Neural crest cell (in vitro differentiated cells): ENCODE measurements at places on chromosomes 7 and 10. TPM values are rescaled to one million over a fixed set of nuclear protein-coding genes. Genes with fewer than 3 reads are reported as not detected.
A peak's percentile ranks its signal among the peaks of the same experiment; 100 is the strongest.

DNA sequence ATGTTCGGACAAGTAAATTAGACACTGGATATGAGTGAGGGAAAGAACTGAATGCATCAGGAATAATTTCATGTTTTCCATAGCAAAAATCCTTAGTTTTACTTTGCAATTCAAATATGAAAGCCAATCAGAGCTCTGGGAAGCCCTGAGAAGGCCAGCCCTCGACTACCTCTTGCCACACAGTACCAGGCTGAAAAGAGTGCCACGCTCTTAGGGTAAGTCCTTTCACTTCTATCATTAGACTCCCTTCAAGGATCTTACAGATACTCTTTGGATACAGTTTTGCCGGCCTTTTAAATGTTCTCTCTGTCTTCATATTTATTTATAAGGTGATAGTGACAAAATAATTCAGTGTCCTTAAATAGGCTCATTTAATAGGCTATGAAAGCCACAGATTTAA is 1.9 kb downstream of the COBL start:
- DNase-seq: no peak

DNA sequence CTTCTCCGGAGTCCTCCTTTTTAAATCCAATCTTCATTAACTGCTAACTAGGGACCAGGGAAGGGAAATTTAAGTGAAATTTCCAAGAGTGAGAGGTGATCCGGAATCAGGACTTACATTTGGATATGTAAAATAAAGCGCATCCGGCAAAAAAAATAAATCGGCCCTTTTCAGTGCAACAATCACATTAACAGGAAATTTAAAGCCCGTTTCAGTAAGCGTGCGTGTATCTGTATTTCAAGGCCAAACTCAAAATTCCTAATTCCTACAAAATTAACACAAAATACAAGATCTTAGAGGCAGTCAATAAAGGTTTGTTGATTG is 771 bp downstream of the DNAJC9 start:
- no peak for DNase-seq

DNA sequence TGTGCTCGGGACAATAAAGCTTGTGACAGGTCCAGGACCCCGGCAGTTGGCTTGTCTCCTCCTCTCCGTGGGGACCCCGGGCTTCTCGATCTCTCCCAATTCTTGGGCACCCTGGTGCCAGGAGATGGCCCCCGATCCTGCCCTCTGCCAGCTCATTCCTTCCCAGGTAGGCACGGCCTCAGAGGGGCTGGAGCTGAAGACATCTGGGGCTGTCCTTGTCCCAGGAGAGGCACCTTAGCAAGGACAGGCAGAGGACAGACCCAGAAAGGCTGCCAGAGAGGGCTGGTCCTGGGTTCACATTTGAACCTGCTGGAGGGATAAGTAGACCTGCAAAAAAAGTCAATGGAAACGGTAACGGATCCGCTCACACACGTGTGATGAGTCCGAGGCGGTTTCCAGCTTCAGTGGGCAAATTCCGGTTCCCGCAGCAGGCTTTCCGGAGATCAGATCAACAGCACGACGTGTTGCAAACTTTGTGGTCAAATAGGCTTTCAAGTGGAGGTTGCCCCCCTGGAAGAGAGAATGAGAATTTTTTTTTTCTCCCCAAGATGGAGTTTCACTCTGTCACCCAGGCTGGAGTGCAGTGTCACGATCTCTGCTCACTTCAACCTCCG is 47.7 kb upstream of the GTF2IRD1 start:
- no peak for DNase-seq

DNA sequence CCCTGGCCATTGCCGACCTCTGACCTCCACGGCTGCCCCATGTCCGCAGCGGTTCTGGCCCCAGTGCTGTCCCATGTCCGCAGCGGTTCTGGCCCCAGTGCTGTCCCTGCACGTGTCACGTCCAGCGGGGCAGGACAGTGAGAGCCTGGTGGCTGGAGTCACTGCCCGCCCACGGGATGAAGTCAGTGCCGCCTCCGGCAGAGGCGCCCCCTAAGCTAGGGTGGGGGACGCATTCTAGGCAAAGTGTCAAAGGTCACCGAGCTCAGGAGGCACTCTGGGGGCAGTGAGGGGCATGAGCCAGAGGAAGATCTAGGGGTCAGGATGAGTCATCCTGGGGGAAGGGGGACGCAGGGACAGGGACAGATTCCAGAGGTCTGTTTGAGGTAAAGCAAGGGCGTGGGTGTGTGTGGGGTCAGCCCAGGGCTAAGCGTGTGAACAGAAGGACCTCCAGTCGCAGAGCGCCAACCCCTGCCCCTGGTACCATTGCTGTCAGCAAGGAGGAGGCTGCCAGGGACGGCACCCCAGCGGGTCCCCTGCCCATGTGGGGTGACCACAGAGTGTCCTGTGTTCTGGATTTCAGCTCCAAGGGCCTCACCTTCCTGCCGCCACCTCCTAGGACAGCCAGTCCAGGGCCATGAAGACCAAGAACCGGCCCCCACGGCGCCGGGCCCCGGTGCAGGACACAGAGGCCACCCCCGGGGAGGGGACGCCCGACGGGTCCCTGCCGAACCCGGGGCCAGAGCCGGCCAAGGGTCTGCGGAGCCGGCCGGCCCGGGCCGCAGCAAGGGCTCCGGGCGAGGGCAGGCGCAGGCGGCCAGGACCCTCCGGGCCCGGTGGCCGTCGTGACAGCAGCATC is 665 bp downstream of the BHLHA15 start:
- DNase-seq: no peak

GRCh38 chr10:124518366-124518765 is 56.7 kb downstream of the LHPP start:
- DNase-seq: no peak

DNA sequence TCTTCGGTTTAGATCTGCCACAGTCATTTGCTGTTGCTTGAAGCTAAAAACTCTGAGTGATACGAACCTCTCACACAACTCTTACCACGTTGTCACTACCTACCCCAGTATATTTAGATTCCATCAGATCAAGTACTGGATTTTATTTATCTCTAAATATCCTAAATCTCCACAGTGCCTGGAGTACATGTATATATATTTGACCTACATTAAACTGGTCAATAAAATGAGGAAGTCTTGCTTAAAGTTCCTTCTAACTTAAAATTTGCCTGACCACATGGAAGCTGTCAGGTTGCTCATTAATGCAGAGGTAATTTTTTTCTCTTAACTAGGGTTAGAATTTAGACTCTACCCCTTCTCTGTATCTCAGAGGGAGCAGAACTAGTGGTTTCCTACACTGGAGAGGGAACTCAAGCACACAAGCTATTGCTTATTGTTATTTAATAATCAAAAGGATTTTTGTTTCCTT is 3.1 kb upstream of the MACC1 start:
- DNase-seq: no peak

DNA sequence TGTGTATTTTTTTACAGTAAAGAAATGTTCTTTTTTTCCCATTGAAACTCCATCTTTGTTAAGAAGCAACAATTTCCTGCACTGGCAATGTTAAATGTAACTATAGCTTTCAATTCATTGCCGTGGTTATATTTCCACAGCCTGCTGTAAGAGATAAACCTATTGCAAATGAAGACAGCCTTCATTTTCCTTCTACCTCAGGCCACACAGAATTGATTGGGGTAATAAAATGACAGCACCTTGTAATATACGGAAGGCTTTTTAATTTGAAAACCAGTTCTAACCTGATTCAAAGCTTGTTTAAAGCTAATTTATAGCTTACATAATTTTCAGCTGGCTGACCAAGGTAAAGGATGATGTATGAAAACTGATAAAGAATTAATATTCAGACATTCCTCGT is 161.9 kb downstream of the PHF14 start:
- DNase-seq: no peak

GRCh38 chr7:29370531-29371314 is 176.1 kb downstream of the CHN2 start:
- DNase-seq: no peak

DNA sequence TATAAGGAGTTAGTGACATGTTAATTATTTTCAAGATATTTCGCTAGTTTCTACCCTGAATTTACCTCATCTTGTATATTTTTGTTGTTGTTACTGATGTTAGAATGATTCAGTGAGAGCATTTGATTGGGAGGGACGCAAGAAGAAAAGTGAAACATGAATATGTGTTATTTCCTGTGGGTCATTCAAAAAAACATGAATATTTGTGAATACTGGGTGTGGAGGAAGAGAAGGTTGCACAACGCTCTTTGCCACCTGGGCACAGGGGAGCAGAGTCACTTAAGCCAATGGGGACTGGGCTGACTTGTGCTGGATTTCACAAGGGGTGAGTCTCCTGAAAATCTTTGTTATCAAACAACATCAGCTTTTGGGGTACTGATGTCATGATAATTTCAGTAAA is 39.5 kb downstream of the AGK start:
- no peak for DNase-seq

- DNase-seq: no peak
Observed at GRCh38 chr7:35734001-35734483, 39.1 kb upstream of the HERPUD2 start.

- peak; percentile 82 for DNase-seq
Observed at GRCh38 chr7:100827330-100828226, at the start of gene EPHB4. TSS of gene EPHB4 (minus strand) at chr7:100827523. CDS start at chr7:100827030, 493 bp downstream.

GRCh38 chr10:80371467-80371866 is 14.9 kb downstream of the DYDC2 start:
- no peak for DNase-seq

GRCh38 chr10:31974434-31975124 is 45.9 kb upstream of the ARHGAP12 start:
- DNase-seq: no peak

DNA sequence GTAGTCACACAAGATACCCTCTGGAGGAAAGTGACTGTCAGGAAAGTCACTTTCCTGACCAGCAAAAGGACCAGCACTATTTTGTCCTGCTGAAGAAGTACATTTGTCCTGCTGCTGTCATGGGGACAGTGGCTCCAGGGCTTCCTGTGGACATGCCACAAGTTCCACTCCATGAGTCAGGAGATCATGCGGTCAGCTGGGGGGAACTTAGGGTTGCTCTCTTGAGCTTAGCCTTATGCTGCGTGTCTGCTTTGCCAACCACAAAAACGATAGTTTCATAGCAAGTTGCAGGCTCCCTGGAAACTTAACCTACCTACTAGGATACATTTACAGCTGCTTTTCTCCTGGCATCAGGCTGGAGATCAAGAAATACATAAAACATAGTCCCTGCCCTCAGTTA is 19.8 kb upstream of the ALOX5 start:
- DNase-seq: no peak

GRCh38 chr10:48465860-48466521 is 138.9 kb downstream of the ARHGAP22 start:
- no peak for DNase-seq

- no peak for DNase-seq
Observed at GRCh38 chr10:74929197-74929596, 102.8 kb downstream of the KAT6B start.

- no peak for DNase-seq
Observed at GRCh38 chr7:29239638-29240037, 45.1 kb downstream of the CHN2 start.

GRCh38 chr7:140165422-140165821 is 11.4 kb downstream of the KDM7A start:
- no peak for DNase-seq

DNA sequence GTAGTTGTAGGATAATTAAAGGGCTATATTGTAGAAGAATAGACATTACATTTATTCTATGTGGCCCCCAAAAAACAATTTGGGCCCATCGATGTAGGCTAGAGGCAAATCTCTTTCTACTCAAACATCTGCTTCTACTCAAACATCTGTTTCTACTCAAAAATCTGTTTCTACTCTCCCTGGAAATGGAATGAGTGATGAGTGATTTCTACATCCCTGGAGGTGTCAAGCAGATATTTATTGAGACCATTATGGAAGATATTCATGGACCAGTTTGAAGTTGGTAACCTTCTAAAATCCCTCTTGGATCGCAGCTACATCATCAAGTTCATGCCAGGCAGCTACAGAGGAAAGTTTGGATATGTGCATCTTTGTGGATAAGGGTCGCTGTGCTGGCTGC is 5.1 kb upstream of the PLPP4 start:
- no peak for DNase-seq

GRCh38 chr10:33963729-33964128 is 629.3 kb upstream of the NRP1 start:
- DNase-seq: no peak

- DNase-seq: no peak
Observed at GRCh38 chr10:55233505-55233904, 432.5 kb upstream of the PCDH15 start.

GRCh38 chr7:47582764-47583738 is 1.1 kb upstream of the TNS3 start:
- DNase-seq: no peak

DNA sequence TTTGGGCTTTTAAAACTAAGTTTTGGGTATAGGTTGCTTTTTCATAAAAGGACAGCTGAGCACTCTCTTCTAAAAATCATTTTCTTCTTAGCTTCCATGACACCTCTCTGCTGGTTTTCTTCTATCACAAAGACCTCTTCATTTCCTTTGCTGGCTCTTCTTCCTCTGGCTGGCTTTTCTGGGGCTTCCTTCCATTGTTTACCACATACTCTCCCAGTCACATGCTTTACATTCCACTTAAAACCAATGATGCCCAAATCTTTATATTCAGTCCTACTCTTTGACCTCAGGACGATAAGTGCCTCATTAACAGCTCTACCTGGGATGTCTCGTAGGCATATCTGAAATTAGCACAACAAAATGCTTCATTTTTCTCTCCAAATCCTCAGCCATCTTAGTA is 26.8 kb downstream of the FAM133B start:
- DNase-seq: no peak

DNA sequence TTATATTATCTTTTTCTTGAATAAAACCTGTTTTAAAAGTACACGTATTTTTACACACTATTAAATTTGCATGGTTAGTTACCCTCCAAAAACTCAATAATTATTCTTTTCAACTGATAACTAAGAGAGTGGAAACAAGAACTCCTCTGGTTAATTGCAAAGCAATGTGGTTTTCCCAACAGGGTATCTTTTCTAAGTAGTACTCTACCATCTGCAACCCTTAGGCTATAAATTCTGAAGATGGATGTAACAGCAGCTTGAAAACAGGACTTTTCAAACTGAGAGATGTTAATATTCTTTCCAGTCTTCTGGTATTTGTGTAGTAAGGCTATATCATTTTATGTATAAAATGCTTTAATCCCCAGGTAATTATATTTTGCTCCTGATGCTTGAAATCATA is 916.1 kb upstream of the POT1 start:
- no peak for DNase-seq

The LBX1 gene
- total RNA-seq: 1.0 and 1.1 TPM in 2 replicates

The AMPH gene
- 32.4 and 33.7 TPM in 2 replicates for total RNA-seq

The DOCK4 gene
- 14.1 and 15.3 TPM in 2 replicates for total RNA-seq

The SHH gene
- total RNA-seq: not detected in 2 replicates

The SPAG6 gene
- total RNA-seq: 1.5 and 1.6 TPM in 2 replicates

The OR2A1 gene
- total RNA-seq: 0.19 TPM in 1 of 2 replicates, not detected in the other

The ITIH5 gene
- total RNA-seq: not detected in 2 replicates

The ANKRD22 gene
- not detected in 2 replicates for total RNA-seq

The STEAP4 gene
- total RNA-seq: not detected in 2 replicates

The HSPB1 gene
- total RNA-seq: 57.1 and 67.2 TPM in 2 replicates

The ADAM12 gene
- total RNA-seq: 81.4 and 82.4 TPM in 2 replicates

The CCDC146 gene
- total RNA-seq: 3.2 and 6.4 TPM in 2 replicates

The GPC2 gene
- total RNA-seq: 97.8 and 106 TPM in 2 replicates

The SPDYE1 gene
- total RNA-seq: not detected in 2 replicates
